NCI-H510A treated with DMSO at 0.1 percent for 48 hours (cell line): ENCODE measurements at places on chromosomes 12 and 14.

- DNase-seq, result no peak
These were observed 206.8 kb downstream of the NUAK1 start for GRCh38 chr12:105931762-105932570.

- no peak for DNase-seq
These were observed 316.9 kb upstream of the E2F7 start for GRCh38 chr12:77382096-77382742.

DNA sequence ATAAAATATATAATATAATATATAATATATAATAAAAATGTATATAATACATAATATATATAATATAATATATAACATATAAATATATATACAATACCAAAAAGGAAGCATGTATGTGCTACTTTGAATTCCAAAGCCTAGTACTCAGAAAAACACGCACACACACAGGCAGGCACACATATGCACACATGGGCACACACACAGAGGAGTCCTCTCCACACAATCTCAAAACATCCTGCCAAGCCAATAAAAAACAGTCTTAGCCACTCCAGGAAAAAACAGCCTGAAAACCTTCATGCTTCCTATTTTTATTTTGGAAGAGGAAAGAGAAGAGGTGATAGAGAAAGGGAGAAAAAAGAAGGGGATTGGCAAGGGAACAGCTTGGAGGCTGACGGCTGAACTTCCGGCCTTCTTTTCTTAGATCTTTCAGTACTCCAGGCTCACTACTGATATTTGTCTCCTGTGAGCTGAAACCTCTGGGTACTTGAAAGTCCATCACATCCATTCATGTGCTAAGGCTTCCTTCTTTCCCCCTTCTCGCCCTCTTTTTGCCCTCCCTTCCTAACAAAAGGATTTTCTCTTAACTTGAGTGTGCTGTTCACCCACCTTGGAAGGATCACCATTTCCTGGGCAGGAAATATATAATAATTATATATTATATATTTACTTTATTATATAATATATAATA, 394.2 kb downstream of the NUAK1 start:
- DNase-seq, result no peak

DNA sequence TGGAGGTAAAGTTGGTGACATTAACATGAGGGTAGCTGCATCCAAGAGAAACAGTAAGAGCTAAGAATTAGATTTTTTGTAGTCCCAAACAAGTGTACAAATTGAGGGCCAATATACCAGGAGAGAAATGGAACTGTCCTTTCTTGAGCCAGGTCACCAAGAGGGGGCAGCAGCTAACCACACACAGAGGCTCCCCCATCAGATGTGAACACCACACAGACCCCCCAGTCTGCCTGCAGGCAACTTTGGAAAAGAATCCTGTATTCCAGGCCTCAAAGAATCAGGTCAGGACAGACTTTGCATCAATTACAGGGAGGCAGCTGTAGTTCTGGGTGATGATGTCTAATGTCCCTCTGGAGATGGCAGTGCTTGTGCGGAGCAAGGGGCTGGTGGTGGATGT, 77.9 kb downstream of the SPTB start:
- peak; percentile 11 for DNase-seq

- peak; percentile 75 for DNase-seq
These were observed 9.7 kb upstream of the BHLHE41 start for GRCh38 chr12:26134540-26134939.

DNA sequence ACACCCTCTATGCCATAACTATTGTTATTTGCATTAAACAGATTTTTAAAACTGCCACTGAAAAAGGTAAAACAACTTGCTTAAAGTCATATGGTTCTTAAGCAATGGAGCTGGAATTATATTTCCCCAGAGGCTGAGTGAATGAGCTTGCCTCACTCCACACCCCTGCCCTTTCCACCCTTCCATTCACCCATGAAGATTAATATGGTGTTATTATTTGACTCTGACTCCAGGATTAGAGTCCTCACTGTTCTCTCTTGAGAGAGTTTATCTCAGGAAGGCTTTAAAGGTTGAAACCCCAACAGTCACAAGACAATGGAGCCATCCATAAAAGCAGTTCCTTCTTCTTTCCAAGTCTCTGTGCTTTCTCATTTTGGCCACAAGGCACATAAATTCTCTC, 84.9 kb downstream of the RTN1 start:
- no peak for DNase-seq

DNA sequence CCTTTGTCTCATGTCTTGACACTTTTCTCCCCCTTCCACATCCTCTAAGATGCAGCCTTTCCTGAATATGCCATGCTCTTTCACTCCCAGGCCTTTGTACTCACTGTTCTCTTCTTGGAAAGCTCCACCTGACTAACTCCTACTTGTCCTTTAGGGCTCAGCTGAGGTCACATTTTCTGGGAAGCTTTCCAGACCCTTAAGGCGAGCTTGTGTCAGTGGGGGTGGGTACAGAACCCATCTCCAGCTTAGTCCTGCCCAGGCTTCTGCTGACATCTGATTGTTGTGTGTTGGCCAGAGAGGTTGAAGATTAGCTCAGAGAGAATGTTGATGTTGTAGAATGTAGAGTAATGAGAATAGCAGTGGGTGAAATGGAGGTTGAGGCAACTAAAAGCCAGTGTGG, 2.9 kb upstream of the TSFM start:
- no peak for DNase-seq

DNA sequence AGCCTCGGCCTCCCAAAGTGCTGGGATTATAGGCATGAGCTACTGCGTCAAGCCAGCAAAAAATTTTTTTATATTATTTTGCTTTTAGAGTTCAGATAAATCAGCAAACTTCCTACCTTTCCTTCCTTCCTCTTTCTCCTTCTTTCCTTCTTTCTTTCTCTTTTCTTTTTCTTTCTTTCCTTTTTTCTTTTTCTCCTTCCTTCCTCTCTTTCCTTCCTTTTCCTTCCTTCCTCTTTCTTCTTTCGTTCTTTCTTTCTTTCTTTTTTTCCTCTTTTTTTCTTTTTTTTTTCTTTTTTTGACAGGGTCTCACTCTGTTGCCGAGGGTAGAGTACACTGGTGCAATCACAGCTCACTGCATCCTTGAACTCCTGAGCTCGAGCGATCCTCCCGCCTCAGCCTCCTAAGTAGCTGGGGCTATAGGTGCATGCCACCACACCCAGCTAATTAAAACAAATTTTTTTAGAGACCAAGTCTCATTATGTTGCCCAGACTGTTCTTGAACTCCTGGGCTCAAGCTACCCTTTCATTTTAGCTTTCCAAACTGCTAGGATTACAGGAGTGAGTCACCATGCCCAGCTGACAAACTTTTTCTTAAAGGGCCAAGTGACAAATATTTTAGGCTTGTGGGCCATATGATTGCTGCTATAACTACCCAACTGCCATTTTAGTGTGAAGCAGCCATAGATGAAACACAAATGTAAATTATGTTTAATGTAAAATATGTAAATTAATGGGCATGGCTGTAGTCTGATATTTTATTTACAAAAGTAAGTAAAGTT, 7.1 kb upstream of the WASHC4 start:
- DNase-seq, result no peak

DNA sequence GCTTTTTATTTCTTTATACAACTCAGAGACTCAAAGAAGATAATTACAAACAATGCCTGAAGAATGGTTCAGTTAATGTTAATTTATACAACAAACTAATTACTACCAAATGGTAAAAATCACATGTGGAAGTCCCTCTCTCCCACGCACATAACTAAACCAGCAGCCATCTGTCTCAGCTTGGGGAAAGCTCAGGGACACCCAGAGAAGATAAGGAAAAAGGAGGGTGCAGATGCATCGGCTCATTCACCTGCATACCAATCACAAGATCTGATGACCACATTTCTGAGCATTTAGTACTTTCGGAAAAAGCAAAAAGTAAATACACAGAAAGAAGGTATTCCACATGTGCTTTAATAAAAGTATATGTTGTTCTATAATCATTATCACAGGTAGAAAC, 136.3 kb downstream of the SOX5 start:
- no peak for DNase-seq

DNA sequence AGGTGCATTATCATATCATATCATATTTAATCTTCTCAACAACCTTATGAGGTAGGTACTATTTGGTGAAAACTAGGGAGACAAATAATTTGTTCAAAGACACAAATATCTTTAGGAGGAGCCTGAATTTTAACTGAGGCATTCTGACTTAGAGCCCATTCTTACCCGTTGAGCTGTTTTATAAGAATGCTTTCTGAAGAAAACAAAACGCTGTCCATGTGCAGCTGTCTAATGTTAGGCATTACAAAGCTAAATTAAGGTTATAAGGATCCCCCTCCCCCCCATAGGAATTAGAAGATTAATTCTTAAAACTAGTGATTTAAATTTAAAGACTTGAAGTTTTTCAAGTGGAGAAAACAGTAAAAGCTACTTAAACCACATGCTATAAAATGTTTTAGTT, 6.4 kb downstream of the KTN1 start:
- DNase-seq, result no peak

- no peak for DNase-seq
These were observed 358.6 kb upstream of the TMTC1 start for GRCh38 chr12:30142301-30142700.

DNA sequence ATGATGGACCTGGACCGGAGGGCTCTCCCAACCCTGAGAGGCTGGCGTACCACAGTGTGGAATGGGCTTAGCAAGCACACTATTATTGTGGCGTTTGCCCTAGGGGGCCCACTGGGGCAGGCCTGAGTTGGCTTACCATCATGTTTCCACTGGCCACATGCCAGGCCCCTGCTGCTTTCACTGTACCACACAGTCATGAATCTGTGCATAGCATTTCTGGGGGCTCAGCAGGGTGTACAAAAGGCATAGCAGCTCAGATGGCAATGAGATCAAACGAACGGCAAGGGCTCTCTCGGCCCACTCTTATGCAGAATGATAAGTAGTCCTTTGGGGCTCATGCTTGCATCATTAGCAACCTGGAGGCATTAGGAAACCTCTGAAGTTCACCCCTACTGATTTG, 137.0 kb upstream of the HIF1A start:
- no peak for DNase-seq

GRCh38 chr12:15494329-15495046, 172.2 kb downstream of the PTPRO start:
- DNase-seq, result no peak

DNA sequence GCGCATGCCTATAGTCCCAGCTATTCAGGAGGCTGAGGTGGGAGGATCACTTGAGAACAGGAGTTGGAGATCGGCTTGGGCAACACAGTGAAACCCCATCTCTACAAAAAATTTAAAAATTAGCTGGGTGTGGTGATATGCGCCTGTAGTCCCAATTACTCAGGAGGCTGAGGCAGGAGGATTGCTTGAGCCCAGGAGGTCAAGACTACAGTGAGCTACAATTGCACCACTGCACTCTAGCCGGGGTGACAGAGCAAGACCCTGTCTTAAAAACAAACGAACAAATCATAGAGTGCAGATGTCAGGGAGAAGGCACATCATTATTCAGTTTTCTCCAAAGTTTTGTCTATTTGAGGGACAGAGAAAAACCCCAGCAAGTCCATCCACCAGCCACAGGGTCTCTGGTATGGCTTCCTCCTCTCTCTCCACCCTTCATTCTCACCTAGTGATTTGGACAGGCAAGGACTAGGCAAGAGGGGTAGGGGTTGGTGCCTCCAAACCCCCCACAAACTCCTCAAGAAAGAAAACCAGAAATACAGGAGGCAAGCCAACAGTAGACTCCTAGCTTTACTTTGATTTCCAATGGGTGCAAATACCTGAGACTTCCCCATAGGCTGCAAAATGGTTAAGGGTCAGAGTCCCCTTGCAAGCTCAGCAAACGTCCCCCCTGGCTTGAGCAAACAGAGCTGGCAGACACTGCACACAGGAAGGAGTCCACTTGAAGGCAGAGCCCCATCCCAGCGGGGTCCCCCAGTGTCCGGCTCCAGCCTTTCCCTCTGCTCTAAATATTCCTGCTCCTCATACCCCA, 26.5 kb upstream of the RPLP0 start:
- peak; percentile 53 for DNase-seq

DNA sequence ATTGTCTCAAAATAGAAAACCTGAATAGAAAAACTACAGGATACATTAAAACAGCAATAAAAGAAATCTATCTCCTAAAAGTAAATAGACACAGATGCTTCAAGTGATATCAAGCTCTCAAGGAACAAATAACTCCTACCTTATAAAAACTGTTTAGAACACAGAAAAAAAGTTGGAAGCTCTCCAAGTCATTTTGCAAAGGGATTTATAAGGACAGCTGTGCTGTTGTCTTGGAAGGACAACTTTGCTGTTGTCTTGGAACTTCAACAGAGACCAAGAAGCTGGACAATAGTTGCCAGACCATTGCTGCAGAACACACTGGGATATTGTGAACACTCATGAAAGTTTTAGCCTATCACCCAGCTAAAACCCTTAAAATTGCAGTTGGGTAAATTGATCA, 780.7 kb downstream of the FLRT2 start:
- no peak for DNase-seq

GRCh38 chr12:51980051-51980808, 26.5 kb upstream of the TAMALIN start:
- DNase-seq, result peak; percentile 79

- DNase-seq, result peak; percentile 79
These were observed 823 bp downstream of the ATG2B start for GRCh38 chr14:96362071-96362964.

- peak; percentile 39 for DNase-seq
These were observed 37.0 kb upstream of the TMEM263 start for GRCh38 chr12:106918746-106919145.

DNA sequence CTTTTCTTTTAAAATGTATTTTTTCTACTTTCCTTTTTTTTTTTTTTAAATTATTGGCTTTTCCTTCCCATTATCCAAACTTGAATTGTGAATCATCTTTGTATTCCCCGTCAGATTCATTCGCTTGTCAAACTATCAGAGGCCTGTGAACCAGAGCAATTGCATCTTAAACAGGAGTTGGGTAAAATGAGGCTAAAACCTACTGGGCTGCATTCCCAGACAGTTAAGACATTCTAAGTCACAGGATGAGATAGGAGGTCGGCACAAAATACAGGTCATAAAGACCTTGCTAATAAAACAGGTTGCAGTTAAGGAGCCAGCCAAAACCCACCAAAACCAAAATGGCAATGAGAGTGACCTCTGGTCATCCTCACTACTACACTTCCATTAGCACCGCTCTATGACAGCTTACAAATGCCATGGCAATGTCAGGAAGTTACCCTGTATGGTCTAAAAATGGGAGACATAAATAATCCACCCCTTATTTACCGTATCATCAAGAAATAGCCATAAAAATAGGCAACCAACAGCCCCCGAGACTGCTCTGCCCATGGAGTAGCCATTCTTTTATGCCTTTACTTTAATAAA, 19.9 kb downstream of the FUT8 start:
- no peak for DNase-seq

- no peak for DNase-seq
These were observed 238.1 kb downstream of the FBXL14 start for GRCh38 chr12:1356285-1356684.

DNA sequence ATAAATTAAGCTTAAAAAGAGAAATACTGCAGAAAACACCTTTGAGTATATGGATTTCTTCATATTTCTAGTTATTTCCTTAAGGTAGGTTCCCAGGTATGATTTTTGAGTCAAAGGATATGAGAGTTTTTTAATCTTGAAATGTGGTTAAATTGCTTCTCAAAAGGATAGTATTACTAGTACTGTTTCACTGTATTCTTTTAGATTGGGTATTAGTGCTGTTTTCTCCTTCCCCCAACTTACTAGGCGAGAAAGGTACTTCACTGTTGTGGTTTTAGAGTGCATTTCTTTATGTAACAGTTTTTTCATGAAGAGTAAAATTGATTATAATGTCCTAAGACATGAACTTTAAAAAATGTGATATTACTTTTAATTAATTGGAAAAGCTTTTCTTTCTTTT, 13.5 kb downstream of the FRS2 start:
- no peak for DNase-seq

- no peak for DNase-seq
These were observed 60.6 kb downstream of the DHRS2 start for GRCh38 chr14:23696701-23697239.

- DNase-seq, result no peak
These were observed 26.8 kb downstream of the GNPTAB start for GRCh38 chr12:101803978-101804377.
